Stimulated activated CD4-positive, alpha-beta T cell treated with anti-CD3 and anti-CD28 coated beads, Interleukin-15, amount 100 ng/mL, for 1 hour (primary cell): ENCODE measurements at places on chromosomes 1 and 21.

DNA sequence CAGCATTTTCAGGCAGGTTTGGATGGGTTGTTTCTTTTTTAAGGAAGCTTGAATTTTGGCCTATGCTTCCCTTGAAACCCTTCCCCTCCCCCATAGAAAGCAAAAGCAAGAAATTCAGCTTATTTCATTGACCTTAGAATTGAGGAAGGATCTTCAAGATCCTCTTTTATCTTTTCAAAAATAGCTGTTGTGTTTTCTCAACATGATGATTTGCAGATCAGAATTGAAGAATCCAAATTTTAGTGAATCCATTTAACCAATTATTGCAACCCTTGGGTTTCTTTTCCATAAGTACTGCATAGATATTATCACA lies 73.7 kb downstream of the LRRC8C start:
- no peak for DNase-seq

- no peak for DNase-seq
Measured at GRCh38 chr1:18112611-18113010, 5.0 kb downstream of the IGSF21 start.

GRCh38 chr1:104825401-104825800 lies 1075.7 kb downstream of the AMY1C start:
- DNase-seq, result no peak

GRCh38 chr1:240732390-240732789 lies 120.4 kb upstream of the GREM2 start:
- no peak for DNase-seq

- no peak for DNase-seq
Measured at GRCh38 chr1:114353262-114353661, 157.7 kb downstream of the TRIM33 start.

GRCh38 chr1:236920286-236920894 lies 83.9 kb downstream of the MT1HL1 start:
- no peak for DNase-seq

- DNase-seq, result no peak
Measured at GRCh38 chr21:42363312-42363711, 3.0 kb downstream of the TFF1 start.

- DNase-seq, result no peak
Measured at GRCh38 chr1:109627692-109628399, 8.2 kb downstream of the AMPD2 start.

- DNase-seq, result no peak
Measured at GRCh38 chr1:231611111-231611510, 15.5 kb upstream of the DISC1 start.

DNA sequence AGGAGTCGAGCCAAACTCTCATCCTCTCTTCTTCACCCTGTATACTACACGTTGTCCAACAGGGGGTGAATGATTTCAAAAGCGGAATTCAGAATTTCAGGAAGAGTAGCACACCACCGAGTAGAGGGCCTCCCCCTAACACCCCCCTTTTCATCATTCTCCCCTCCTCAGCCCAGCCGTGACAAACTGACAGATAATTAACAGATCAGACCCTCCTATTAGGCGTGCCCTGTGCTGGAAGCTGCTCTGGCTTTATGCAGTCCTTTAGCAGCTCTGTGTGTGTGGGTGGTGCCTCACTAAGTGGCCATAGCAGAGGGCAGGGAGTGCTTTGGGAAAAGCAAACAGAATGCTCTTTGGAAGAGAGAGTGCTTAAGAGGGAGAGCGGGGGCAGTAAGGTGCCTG lies 44.3 kb downstream of the PEX14 start:
- no peak for DNase-seq
